PC-9 (cell line): ENCODE measurements at places on chromosomes 5 and 9. TPM values are rescaled to one million over a fixed set of nuclear protein-coding genes. Genes with fewer than 3 reads are reported as not detected.

The ECSCR gene
- not detected in 2 replicates for total RNA-seq

The NEURL1B gene
- 14.3 and 20.4 TPM in 2 replicates for total RNA-seq

DNA sequence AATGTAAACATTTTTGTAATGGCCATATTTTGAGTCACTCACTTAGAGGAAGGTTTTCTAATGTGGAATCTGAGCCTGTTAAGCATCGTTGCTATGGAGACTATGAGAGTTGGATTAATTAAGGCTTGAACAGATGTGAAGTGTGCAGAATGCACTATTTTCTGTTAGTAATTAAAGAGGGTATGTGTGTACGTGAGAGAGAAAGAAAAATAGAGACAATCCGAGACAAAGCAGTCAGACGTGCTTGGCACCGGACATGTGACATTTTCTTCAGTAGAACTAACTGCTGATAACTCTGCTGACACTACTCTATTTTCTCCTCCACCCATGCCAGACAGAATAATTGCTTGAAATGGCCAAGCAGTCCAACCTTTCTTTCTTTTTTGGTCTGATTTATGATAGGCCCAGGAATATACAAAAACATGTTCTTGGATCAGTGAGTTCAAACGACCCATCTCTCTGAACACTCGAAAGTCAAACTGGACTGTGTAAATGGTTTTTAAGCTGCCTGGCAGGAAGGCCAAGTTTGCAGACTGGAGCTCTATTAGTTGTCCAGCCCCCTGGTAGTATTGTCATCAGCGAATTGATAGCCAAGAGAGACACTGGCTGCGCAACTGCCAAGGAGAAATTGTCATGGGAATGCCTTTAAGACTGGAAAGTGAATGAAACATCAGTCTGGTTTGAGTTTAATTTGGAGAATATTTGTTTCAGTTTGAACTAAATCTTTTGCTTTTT lies 322.1 kb downstream of the ARHGEF28 start:
- no peak for DNase-seq

The TCF7 gene
- 8.9 and 13.0 TPM in 2 replicates for total RNA-seq

- DNase-seq = peak; percentile 65
Measured at GRCh38 chr9:136644593-136645351, 17.9 kb upstream of the EGFL7 start.

The FOXD4 gene
- total RNA-seq = not detected in 2 replicates

The RNF145 gene
- total RNA-seq = 48.2 and 54.5 TPM in 2 replicates

- DNase-seq = no peak
Measured at GRCh38 chr9:110148891-110149290, 59.1 kb downstream of the C9orf152 start.

DNA sequence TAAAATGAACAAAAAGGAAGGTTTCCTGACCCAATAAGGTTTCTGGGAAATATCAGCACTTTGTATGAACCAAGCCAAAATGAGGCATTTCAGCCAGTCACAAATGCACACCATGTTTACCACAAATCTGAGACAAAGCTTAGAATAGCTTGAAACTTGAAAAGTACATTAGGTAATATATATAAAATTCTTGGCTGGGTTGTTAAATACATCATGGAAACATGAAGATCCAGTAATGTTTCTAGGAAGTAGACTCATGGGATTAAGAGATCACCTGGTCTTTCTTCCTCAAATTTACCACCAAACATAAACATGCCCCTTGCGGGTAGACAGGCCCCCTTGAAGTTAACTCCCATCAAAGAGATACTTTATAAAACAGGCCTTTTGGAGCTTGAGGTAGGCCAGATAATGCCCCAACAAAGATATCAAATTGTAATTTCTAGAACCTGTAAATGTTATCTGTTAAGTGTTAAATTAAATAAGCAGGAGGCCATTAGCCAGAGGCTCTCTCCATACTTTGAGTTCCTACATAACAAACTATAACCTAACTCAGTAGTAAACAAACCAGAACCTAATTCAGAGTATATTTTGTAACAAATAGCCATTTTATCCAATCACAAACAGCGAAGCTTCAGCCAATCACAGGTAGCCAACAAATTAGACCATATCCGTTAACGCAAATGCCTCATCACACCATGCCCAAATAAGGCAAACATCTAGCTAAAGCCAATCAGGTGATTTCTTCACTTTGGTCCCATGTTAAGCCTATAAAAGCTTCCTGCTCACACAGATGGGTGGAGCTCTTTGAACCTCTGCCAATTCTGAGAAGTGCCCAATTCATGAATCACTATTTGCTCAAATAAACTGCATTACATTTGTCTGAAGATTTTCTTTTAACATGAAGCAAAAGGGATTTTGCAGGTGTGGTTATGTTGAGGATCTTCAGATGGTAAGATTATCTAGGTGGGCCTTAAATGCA lies 127.9 kb upstream of the TARS1 start:
- DNase-seq = peak; percentile 81

The CDX1 gene
- total RNA-seq = not detected in 2 replicates

GRCh38 chr5:134410822-134411221 lies 859 bp downstream of the CDKN2AIPNL start:
- DNase-seq = no peak

The RFESD gene
- total RNA-seq = 4.6 and 5.0 TPM in 2 replicates

The GPR151 gene
- not detected in 2 replicates for total RNA-seq

DNA sequence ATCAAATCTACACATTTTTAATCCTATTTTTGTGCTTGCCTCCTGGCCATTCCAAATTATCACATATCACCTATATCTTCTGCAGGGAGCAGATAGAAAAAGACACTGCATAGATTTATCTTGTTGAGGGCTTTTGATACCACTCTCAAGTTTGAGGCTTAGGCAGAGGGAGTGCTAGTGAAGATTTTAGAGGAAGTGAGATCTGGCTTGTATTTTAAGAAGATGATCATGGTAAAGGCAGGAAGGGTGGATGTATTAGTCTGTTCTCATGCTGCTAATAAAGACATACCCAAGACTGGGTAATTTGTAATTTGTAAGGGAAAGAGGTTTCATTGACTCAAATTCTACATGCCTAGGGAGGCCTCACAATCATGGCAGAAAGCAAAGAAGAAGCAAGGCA lies 220.9 kb upstream of the TUT7 start:
- no peak for DNase-seq

DNA sequence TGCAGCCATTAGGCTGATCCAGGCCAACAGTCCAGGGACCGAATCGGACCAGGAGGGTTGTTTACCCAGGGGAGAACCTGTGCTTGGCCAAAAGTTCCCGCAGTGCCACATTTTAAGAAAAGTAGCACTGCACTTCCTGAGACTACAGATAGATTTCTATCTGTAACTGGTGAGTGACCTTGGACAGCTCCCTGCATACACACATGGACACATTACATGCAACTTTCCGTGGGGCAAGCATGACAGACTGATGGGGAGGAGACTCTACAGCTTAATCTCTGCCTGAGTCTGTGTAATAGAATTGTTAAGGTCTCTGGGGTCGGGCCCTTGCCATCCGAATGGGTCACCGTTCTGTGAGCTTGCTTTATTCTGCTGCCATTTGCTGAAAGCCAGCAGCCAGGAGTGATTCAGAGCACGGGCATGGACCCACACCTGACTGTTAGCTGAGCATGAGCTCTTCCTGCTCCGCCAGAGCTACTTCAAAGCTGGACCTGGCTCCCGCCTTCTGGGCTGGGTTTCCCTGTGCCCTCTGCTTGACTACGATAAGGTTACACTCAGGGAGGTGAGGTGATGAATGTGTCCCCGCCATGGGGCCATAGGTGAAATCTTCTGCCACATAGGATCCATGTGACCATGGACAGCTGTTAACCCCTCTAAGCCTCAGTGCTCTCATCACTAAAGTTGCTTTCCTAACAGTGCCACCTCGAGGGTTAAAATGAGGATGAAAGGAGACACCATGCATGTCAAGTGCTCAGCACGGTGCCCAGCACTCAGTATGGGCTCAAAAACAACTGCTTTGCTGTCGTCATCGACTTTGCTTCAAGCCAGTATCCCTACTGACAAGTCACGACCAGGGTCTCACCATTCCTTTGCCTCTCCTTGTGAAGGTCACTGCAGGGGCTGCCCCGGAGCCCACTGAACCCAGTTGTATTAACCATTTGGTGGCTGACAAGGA lies 200.0 kb downstream of the MELK start:
- no peak for DNase-seq

The FOXD4L6 gene
- 0.20 TPM in 1 of 2 replicates, not detected in the other for total RNA-seq

DNA sequence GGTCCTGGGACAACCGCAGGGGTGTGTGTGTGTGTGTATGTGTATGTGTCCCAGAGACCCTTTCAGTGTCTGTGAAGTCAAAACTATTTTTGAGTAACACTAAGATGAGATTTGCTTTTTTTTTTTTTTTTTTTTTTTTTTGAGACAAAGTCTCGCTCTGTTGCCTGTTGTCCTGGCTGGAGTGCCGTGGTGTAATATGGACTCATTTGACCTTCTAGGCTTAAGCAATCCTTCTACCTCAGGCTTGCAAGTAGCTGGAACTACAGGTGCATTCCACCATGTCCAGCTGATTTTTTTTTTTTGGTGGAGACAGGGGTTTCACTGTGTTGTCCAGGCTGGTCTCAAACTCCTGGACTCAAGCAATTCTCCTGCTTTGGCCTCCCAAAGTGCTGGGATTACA lies 97.4 kb upstream of the KLF9 start:
- no peak for DNase-seq

- DNase-seq = no peak
Measured at GRCh38 chr5:32018476-32019436, 155.4 kb downstream of the GOLPH3 start.

The AIF1L gene
- total RNA-seq = 85.2 and 87.3 TPM in 2 replicates

DNA sequence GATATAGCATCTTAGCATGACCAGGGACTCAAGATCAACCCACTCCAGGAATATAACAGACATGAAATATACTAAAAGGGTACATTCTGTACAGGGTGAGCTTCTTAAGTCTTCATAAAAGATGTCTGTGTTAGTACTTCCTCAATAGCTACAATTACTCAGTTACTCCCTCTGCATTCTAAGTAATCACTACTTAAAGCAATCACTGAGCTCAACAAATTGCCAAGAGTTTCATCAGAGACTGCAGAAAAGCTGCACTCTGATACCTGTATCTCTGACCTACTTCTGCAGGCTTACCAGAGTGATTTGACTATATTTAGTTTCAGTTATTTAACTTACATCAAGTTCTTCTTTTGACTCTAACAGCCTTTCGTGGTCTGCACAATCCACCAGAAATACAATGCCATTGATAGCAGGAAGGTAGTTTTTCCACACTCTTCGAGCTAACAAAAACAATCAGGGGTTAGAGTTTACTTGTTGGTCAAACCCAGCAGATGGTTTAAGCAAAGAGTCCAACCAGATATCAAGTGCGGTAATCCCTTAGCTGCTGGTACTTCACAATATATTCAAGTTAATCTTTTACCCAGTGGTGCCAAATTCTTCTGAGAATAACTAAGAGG lies 23.3 kb downstream of the SAR1B start:
- no peak for DNase-seq

GRCh38 chr5:1840071-1840547 lies 38.9 kb downstream of the NDUFS6 start:
- no peak for DNase-seq

DNA sequence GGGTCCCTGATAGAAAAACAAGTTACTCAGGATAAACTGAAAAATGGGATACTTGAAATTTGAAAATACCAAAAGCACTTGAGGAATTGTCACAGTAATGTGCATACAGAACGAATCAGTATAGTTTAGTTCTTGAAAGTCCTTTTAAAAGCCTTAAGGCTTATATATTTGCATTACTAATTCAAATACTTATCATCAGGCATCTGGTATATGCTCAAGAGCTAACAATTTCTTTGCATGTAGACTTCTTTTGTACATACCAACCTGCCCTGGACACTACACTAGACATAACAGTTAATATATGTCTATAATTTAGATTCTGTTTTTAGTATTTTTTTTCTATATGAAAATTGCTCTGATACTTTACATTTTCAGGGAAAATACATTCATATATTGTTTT lies 43.2 kb downstream of the SMIM15 start:
- DNase-seq = no peak

GRCh38 chr9:76996700-76997099 lies 22.8 kb upstream of the FOXB2 start:
- DNase-seq = no peak
